Activated naive CD4-positive, alpha-beta T cell treated with anti-CD3 and anti-CD28 coated beads, Interleukin-2, amount 10 ng/mL, durations not matched to agents 7 days and 5 days (primary cell): ENCODE measurements at places on chromosomes 2 and 18.

DNA sequence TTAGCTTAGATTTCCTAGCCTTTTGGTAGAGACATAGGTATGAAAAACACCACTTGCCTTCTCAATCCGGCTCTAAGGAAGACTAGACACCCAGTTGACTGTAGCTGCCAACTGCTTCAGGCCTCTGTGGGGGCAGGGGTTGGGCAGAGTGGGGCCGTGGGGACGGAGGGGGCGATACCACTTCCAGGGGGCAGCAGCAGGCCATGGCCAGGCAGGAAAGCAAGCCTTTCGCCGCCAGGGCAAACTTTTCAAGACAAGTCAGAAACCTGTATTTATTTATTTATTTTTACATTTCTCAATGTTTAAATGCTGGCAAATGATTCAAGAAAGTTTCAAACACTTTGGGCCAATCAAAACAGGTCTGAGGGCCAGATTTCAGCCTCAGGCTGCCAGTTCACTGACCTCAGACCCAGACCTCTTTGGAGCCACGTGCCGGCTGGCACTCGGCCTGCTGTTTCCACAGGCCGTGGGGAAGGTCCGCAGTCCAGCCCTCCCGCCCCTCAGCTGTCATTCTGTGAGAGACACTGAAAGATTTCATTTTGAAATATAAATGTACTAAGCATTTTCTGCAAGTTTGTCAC lies 63.8 kb downstream of the MEX3C start:
- no peak for DNase-seq

DNA sequence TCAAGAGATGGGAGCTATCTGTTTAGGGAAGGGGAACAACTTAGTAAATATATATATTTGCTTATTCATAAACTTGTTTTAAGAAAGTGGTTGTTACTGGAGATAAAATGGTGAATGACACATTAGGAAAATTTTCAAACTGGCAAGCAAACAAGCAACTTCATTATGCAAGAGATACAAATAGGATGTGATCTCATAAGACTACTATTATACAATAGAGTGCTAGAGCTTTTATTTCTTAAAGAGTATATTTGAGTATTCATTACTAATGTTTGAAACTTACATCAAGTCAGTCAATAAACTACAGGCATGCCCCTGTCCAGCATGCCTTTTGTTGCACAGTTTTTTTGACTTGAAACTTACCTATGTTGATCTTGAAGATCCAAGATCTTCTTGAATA lies 355.2 kb upstream of the KCNJ3 start:
- DNase-seq, result no peak

GRCh38 chr18:8224576-8224975 lies 384.7 kb upstream of the RAB12 start:
- DNase-seq, result no peak

GRCh38 chr2:96823198-96823597 lies 7.1 kb downstream of the CNNM3 start:
- DNase-seq, result no peak

GRCh38 chr2:171957061-171957460 lies 34.8 kb downstream of the HAT1 start:
- peak; percentile 36 for DNase-seq

- DNase-seq, result no peak
Measured at GRCh38 chr2:68878753-68879152, 7.6 kb upstream of the BMP10 start.

DNA sequence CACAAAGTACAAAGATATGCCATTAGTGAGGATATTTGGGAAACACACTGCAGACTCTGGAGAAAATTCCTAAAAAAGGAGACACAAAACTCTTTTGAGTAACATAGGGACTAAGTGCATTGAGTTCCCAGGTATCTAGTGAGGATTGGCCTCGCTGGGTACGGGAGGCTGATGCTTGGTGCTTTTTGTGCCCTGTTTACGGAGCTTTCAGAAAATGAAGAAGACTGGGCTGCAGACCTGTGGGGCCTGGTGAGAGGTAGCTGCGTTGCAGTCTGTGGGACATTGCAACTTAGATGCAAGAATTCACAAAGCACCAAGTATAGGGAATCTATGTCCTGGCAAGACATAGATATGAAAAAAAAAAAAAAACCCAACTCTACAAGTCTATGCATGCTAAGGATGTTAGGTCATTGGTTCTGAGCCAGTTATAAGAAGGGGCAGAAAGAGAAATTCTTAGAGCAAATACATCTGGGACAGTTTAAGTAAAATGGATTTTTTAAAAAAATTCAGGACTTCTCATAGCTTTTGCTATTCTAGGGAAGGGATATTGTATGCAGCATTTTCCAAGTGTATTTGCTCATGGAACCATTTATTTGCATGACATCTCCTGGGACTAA lies 156.0 kb downstream of the SLC4A3 start:
- no peak for DNase-seq

- DNase-seq, result no peak
Measured at GRCh38 chr2:179449010-179449409, 184.4 kb upstream of the SESTD1 start.
